ENCODE measurements at places on chromosomes 6 and 20. TPM values are rescaled to one million over a fixed set of nuclear protein-coding genes. Genes with fewer than 3 reads are reported as not detected.

DNA sequence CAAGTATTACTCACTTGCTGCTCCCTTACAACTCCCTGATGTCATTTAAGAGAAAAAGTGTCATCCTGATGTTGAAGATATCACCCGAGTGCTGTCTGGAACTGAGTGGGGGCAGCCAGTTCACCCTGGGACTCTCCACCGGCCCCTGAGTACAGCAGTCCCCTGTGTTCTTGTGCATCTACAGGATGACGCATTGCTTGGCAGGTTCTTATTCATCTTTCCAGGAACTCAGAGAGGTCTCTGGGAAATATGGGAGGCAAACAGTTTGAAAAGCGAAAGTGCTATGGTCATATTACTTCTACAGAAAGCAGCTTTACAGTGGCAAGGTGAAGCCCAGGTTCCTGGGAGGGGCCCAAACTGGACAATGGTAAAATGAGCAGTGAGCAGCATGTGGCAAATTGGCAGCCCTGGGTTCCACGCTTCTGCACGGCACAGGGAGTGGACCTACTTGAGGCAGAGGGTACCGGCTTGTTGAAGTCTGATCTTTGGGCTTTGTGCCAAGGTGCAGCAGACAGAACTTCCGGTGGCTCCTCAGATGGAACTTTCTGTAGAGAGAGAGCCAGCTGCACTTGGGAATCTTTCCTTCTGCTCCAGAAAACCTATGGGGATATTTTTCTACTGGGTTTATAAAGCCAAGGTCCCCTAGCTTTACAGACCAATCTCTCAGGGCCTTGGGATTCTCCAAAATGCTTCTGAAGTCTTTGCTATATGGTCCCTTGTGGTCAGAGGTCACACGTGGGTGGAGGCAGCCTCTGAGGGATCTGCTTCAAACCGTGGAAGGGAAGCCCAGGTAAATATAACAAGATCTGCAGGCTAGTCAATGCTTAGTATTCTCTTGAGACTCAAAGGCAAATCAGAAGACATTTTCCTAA is 128.3 kb downstream of the MAP3K7 start:
- peak; percentile 94 for ATAC-seq

DNA sequence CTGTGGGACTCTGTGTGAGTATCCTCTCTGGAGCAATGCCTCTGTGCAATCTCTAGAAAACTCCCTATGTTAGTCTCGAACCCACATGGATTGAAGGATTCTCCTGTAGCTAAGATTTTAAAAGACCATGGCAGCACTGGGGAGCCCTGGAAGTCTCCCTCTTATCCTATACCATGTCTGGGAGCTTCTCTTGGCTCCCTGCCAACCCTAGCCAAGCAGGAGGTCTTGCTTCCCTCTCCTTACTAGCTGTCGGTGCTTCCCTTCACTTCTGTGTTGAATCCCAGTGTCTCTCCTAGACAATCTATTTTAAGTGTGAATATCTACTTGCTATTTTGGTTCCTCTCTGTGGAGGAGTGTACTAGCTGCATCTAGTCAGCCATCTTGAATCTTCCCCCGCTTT is 118.8 kb upstream of the NRN1 start:
- ATAC-seq = no peak

- no peak for ATAC-seq
These were observed 13.0 kb downstream of the DYNLT2 start for GRCh38 chr6:169738204-169738975.

DNA sequence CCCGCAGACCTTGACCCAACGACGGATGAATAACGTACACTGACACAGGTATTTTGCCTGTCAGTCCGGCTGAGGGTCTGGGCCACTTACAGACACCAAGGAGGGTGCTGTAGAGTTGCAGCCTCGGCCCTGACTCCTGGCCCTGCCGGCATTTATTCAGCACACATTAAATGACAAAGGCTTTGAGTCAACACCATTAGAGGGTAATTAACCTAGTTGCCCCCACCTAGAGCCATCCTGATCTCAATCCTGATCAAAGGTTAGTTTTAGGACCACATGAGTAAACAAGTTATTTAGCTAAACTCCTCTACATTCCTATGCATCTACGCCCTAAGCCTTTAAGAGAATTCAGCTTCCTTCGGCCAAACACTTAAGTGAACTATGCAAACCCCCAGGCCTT is 11.9 kb upstream of the PM20D2 start:
- no peak for ATAC-seq

DNA sequence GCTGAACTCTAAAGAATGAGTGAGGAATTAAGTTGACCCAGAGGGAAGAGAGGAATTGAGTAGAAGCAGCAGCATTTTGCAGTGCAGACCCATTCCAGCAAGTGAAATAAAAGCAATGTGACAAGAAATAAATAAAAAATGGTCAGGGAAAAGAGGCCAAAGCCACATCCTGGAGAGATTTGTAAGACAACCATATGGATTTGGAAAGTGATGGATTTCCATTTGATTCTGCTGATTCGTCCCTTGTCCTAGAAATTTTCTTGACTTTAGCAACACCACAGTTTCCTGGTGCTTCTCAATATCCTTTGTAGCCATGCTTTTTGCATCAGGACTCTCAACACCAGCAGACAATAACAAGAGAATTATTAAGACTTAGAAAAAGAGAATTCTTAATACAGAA is 29.8 kb downstream of the ANKEF1 start:
- ATAC-seq = no peak

- no peak for ATAC-seq
These were observed 31.3 kb downstream of the PPP1R3G start for GRCh38 chr6:5116243-5116991.

DNA sequence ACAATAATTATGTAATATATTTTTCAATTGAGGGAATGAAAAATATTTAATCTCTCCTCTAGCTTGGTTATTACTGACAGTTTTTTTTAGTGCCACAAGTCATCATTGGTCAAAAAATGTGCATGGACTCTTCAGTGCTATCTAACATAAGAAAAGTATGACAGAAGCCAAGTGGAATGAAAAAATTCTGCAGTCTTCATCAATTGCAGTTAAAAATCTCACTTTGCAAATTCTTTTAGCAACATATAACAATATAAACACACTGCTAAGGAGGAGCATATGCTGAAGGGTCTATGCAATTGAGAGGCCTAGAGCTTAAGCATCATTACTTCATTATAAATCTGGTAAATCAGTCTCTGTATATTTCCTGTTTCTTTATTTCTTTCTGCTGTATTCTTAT is 175.1 kb downstream of the ARHGAP18 start:
- no peak for ATAC-seq

DNA sequence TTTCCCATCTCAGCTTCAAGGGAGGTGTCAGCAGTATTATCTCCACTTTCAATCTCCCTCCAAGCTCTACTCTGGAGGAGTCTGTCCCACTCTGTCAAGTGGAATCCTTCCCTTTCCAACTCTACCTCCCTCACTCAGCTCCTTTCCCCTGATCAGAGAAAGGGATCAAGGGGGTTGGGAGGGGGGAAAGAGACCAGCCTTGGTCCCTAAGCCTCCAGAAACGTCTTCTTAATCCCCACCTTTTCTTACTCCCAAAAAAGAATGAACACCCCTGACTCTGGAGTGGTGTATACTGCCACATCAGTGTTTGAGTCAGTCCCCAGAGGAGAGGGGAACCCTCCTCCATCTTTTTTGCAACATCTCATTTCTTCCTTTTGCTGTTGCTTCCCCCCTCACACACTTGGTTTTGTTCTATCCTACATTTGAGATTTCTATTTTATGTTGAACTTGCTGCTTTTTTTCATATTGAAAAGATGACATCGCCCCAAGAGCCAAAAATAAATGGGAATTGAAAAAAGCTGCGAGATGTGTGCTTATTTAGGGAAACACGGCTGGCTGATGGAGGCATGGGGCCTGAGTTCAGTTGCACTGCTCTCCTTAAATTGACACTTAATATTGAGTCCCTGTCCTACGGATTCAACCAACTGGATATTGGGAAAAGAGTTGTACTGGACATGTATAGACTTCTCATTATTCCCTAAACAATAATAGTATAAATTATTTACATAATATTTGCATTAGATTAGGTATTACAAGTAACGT is 4.9 kb downstream of the TUBB start:
- no peak for ATAC-seq

DNA sequence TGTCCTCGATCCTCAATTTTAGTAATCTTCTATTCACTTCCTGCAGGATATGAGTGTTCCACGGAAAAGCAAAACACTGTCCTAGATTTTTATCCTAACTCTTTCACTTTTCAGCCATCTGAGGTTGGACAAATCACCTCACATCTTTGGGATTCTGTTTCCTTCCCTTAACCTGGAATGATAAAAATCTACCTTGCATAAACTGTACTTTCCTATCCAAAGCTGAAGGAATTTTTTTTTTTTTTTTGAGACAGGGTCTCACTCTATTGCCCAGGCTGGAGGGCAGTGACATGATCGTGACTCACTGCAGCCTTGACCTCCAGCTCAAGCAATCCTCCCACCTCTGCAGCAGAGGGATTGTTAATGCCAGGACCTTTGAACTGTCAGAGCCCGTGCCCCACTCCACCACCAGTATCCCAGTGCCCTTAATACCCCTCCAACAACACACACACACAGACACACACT is 20.5 kb downstream of the CAPN11 start:
- ATAC-seq = no peak

DNA sequence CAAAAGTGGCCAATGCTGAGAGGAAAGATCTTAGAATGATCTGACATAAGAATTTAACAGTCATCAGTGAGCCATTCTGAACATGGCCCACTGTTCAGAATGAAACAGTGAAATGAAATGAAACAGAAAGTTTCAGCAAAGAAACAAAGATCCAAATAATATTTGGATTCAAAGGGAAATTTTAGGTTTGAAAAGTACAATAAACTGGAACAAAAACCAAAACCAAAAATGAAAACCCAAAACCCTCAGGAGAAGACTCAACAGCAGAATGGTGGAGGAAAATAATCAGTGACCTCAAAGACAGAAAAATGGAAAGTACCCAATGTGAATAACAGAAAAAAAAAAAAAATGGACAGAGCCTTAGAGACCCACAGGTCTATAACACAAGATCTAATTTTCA is 66.1 kb upstream of the EMILIN3 start:
- peak; percentile 53 for ATAC-seq

DNA sequence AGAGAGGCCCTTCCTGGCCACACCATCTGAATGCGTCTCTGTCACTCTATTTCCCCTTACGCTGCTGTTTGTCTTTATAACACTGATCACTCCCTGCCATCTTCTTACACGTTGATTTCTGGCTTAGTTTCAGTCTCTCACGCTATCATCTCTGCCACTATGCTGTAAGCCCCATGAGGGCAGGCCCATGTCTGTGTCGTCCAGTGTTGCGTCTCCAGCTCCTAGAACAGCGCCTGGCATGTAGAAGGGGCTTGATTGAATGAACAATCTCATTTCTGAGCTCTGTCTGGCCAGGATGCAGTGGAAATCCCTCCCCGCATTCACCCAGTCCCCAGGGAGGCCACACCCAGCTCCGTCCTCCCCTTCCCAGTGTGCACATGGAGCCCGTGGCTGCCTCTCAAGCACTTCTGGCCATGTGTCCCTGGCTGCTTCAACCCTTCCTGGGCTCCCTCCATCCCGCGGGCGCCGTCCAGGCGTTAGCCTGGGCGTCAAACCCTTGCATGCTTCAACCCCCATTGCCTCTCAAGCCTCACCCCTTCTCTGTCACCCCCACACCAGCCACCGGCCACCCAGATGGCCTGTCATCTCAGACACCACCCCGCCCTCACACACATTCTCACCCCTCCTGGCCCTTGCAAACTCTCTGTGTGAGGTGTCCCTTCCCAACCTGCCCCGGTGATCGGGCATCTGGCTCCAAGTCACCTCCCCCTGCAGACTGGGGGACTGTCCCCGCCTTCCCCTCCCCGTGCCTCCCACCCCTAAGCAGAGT is 71.1 kb downstream of the SRC start:
- no peak for ATAC-seq

GRCh38 chr6:161220346-161220745 is 53.5 kb downstream of the AGPAT4 start:
- ATAC-seq = no peak

DNA sequence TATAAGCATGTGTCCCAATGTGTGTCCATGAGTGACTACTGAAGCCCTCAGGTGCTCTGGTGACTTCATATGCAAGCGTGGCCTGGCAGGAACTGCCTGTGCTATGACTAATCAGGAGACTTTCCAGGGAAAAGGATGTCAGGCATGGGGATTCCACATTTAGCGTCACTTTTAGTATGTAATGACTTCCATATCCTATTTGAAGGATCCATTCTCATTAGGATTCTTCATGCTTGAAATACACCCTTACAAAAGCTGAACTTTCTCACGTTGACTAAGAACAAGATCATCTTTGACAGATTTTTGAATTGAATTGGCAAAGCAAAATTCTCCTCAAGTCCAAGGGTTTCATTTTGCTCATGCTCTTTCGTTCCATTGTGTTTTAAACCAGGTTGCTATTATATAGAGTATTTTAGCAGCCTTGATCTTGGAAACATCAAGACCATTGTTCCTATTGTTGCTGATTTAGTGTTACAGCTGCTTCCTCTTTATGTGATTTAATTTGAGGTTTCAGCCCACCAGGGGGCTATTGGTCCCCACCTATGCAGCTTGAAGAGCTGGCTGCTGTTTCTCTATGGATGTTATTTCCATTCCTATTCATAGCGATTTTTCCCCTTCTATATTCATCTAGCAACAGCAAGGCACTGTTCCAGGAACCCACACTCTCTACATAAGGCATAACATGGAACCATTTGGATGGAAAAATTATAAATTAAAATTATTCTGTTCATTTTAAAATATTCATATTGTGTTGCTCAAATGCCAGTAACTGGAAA is 418.6 kb downstream of the CDKAL1 start:
- no peak for ATAC-seq

- ATAC-seq = no peak
These were observed 49.1 kb upstream of the PTPRT start for GRCh38 chr20:43238833-43239232.

DNA sequence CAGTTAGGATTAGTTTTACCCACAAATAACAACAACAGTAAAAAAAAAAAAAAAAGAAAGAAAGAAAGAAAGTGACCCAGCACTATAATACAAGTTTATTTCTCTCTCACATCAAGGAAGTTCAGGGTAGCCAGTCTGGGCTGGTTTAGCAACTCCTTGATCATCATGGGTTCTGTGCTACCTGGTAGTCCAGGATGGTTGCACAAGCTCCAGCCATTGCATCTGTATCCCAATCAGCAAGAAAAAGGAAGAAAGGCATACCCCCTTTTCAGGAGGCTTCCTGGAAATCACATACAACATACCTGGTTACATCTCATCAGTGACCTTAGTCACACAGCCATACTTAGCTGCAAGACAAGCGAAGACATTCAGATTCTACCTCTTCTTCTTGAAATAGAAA is 128.5 kb downstream of the MTHFD1L start:
- ATAC-seq = peak; percentile 29

DNA sequence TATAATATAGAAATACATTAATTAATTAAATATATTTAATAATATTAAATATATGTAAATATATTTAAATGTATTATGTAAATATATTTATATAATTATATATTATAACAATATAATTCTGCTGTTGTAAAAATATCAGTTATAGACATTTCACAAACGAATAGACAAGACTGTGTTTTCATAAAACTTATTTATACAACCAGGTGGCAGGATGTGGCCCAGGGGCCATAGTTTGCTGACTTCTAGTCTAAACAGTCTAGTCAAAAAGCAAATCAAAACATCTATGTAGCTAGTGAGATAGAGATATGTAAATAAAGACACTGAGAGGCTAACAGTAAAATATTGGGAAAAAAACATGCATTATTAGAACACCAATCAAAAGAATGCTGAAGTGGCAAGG is 136.4 kb downstream of the TBXT start:
- ATAC-seq = no peak

GRCh38 chr6:2038092-2038491 is 207.3 kb downstream of the GMDS start:
- peak; percentile 77 for ATAC-seq

SFTA2 gene
- not detected for total RNA-seq

TAP1 gene
- total RNA-seq = 302 TPM

CALHM4 gene
- total RNA-seq = not detected

MEI4 gene
- not detected for total RNA-seq

RSPO3 gene
- not detected for total RNA-seq

SNHG17 gene
- 60.5 TPM for total RNA-seq
